Glomerular endothelial cell (primary cell): ENCODE measurements at places on chromosomes 1 and 21. TPM values are rescaled to one million over a fixed set of nuclear protein-coding genes. Genes with fewer than 3 reads are reported as not detected.

DNA sequence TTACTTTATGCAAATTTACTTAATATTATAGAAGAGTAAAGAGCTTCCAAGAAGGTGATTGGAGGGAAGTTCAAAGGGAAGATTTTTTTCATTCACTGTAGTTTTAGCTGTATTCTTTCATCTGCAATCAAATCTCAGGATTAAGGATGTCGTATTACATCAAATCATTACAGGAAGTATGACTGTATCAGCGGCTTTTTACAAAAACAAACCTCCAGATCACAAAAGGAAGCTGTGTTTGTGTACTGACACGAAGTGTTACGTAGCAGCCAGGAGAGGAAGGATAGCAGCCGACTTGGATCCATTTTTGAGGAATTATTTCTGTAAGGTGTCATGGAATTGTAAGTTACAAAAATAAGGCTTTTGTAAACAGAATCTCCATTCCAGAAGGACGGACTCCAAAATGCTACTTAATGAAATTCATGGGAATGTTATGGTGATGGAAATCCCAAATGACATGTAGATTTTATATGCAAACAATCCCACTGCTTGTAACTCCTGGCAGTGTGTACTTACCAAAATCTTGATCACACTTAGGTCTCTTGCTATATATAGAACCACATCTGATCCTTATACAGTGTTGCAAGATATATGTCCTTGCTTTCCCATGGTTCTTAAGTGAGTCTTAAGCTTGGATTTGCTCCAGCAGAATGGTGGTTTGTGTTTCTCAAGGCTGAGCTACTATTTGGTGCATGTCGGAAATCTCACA lies 49.8 kb downstream of the KCNJ15 start:
- peak; percentile 88 for DNase-seq

DNA sequence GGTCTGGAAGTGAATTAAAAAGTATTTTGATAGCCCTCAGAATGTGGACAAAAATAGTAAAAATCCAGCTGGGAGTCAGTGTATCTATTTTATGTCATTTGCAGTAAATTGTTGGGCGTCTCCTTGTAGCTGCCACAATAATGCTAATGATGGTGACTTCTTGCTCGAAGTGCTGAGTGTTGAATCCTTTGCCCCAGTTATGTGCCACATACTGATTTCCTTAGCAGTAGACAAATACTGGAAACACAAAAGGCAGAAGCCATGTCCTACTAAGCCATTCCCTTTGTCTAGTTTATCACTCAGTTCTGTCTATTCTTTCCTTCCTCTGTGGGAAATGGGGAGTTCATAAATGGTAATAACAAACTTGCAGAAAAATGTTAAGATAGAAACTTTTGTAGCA lies 70.7 kb upstream of the CXADR start:
- DNase-seq, result no peak

Gene LYPD8
- total RNA-seq, result not detected in 2 replicates

- DNase-seq, result no peak
These were observed 41.3 kb downstream of the TMCC2 start for GRCh38 chr1:205268846-205269680.

DNA sequence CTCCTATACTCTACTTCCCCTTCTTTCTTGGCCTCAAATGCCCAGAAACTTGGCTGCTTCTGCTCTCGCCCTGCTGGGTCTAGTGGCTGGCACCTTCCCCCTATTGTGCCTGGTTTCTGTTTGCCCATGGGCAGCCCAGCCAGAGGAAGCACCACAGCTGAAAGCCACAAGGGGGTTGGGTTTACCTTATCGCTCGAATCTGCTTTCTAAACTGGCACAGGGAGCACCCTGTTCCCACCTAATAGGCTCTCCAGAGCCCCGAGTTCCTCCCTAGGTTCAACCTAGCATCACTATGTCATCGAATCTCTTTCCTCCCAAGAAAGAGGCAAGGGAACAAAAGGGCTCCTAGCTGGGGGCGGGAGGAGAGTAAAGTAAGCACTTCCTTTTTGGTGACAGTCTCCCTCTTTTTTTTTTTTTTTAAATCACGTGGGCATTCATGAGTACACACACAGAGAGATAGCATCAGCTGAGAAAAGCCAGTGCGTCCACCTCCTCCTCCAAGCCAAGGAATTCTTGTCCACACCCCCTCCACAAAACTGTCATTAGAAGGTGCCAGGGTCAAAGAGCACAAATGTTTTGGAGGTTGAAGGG lies 72.8 kb downstream of the PLEKHA6 start:
- no peak for DNase-seq

Gene GPR37L1
- 0.06 TPM in 1 of 2 replicates, not detected in the other for total RNA-seq

DNA sequence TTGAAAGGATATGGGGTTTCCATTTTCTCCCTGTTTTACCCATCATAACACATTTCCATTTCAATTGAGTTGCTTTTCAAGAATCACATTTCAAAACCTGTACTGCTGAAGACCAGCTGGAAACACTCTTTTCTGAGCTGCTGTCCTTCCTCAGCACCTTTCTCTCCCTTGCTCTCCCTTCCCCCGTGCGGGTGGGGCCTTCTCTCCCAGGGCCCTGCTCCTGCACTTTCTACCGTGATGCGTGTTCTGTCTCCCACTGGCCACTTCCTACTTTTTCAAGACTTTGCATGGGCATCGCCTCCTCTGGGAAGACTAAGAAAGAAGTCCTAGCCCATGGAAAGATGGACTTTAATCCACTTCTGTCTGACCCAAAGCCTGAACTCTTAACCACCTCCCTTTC lies 390.4 kb downstream of the PTPRU start:
- DNase-seq, result no peak

DNA sequence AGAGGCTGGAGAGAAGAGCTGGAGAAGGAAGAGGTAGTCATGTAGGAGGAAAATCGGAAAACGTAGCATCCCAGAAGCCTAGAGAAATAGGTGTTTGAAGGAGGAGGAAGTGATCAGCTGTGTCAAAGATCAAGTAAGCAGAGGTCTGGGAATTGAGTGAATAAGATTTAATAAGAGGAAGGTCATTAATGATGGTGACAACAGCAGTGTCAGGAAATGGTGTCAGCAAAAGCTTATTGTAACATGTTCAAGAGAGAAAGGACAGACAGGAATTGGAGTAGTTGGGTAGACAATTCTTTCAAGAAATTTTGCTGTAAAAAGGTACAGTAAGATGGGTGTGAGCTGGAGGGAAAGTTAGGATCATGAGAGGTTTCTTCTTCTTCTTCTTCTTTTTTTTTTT lies 41.6 kb upstream of the SLC6A9 start:
- DNase-seq, result no peak

Gene INAVA
- total RNA-seq, result 2.3 and 2.8 TPM in 2 replicates

DNA sequence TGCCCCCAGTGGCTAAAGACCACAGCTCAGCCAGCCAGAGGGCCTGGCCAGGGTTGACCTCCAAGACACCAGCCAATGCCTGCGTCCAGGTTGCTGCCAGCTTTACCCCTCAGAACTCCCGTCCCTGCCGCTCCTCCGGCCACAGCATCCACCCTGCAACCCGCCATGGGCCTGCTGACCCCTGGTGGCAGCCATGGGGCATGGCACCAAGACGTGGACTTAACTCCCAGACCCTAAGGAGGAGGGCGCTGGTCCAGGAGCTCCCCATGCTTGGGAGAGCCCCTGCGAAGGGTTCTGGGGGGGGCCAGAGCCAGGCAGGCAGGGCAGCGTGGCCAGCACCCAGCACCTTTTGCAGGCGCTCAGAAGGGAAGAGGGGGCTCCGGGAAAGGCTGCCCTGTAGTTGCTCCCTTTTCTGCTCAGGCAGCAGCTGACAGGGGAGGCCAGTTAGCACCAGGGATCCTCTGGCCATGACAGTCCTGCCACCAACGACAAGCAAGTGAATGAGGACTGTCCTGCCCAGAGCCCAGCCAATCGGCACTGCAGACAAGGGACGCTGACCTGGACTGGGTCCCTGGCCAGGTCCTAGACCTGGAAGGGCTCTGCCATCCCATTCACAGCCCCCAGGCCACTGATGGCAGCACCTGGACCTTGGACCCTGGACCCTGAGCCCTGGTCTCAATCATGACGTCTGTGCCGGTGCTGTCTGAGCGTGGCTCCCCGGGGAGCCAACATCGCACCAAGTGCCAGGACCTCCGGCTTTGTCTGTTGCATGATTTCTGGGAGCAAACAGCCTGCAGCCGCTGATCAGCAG lies 246.2 kb downstream of the NPHP4 start:
- DNase-seq, result no peak

- DNase-seq, result no peak
These were observed at the start of gene ADORA1 for GRCh38 chr1:203127666-203128430. TSS of gene ADORA1 (plus strand) at chr1:203127726. CDS start at chr1:203128842, 1,116 bp downstream.

- DNase-seq, result no peak
These were observed 38.6 kb upstream of the TSPEAR start for GRCh38 chr21:44749759-44750674.

Gene TFF2
- not detected in 2 replicates for total RNA-seq

Gene PLEKHA6
- 0.93 and 1.9 TPM in 2 replicates for total RNA-seq

DNA sequence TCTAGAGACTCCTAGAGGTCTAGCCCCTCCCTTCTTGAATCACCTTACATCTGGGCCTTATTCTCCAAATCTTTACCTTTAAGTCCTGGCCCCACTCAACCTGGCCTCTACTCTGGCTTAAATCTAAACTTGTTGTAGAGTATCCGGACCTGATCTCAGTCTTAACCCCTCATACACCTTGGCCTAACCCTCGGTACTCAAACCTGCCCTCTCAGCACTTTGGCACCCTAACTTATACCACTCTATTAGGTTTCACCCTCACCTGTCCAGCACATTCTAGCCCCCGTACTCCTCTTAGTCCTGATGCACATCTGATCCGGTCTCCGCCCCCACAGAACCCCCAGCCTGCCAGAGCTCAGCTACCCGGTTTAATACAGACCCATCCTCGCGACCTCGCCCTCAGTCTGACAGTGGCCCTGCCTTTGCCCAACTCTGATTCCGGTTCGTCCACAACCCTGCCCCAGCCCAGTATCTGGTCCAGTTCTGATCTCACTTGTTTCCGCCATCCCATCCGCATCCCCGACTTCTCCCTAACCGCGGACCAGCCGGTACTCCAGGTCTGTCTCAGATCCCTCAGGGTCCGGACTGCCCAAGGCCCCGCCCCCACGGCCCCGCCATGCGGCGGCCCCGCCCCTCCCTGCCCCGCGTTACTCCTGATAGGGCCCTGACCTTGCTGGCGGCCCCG lies 1.5 kb downstream of the TRIM62 start:
- DNase-seq, result no peak
